ENCODE measurements at places on chromosomes 5 and 9.

- DNase-seq, result no peak
Observed at GRCh38 chr5:97383996-97384395, 200.9 kb upstream of the RIOK2 start.

- DNase-seq, result no peak
Observed at GRCh38 chr5:56129288-56129687, 103.8 kb downstream of the ANKRD55 start.

DNA sequence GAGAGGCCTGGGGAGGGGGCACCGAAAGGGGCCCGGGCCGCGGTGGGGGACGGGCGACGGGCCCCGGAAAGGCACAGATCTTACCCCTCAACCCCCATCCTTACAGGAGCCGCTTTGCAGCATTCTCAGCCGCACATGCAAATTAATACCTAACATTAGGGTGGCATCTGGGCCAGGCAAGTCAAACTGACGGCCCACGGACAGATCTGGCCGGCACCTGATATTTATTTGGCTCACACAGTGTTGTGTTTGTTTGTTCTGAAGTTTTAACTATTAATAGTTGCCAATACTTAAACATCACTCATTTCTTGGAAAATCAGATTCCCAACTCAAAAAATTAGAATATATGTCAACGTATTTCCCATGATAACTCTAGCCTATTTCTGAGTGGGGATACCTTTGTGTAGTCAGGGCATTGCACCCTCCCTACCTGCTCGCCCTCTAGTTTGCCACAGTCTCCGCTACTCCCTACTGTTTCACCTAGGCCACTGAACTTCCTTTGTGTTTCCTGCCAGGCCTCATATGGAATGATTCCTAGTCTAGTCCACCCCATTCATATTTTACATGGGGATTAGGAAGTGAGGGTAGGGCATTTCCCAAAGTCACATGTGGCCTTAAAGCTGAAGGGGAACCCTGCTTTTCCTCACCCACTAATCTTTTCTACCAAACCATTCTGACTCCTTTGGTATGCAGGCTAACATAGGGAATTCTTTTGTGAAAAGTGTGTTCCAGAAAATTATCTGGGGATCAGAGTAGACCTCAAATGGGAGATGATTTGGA lies 71.9 kb upstream of the LARP1 start:
- no peak for DNase-seq

DNA sequence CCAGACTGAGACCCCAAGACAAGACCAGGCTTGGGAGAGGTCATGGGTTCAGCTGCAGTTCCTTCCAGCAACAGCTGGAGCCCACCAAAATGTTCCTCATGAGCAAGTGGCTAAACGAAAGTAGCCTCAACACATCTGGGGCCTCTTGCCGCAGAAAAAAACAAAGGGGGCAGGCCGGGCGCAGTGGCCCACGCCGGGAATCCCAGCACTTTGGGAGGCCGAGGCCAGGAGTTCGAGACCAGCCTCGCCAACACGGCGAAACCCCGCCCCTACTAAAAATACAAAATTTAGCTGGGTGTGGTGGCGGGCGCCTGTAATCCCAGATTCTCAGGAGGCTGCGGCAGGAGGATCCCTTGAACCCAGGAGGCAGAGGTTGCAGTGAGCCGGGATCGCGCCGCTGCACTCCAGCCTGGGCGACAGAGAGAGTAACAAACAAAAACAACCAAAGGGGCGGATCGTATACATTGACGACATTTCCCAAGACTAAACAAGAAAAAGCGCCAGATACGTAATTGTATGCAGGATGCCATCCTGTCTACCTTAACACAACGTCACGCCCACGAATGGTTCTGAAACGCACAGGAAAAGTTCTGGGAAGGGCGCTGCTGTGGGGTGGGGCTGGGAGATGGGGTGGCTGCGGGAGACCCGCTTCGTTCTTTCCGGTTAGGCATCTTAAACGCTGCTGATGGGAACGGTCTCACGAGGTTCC lies 1.7 kb downstream of the INPP5E start:
- no peak for DNase-seq
